ENCODE measurements at places on chromosomes 12 and 14.

DNA sequence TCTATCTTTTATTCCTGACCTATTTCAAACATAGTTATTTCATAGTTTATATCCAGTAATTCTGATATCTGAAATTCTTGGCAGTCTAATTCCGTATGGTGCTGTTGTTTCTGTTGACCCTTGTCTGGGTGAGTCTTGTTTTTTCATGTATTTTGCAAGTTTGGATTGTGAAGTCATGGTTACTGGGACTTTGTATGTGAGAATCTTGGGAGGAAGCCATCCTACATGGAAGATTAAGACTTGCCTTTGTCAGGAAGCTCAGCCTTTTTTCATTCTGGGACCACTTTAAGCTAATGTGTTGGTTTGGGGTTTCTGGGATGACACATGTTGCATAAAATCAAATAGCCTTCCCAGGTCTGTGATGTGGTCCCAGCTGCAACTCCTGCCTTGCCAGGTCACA is 191.6 kb upstream of the E2F7 start:
- no peak for DNase-seq

GRCh38 chr12:53378724-53379388 is 1.1 kb upstream of the SP1 start:
- no peak for DNase-seq

DNA sequence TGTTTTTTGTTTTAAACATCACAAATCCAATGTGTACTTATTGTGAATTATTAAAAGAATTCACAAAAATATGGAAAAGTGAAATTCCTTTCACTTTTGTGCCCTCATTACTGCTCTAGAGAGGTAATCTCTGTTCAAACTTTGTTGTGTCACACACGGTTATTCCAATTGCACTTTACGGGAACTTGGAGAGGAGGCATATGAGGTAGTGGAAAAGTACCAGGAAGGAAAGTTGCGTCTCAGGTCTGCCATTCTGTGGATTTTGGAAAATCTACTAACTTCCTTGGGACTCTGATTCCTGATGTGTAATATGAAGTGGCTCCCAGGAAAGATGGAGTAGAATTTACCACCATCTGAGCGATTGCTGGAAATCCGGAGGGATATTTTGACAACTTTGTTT is 90.9 kb upstream of the DCN start:
- no peak for DNase-seq

DNA sequence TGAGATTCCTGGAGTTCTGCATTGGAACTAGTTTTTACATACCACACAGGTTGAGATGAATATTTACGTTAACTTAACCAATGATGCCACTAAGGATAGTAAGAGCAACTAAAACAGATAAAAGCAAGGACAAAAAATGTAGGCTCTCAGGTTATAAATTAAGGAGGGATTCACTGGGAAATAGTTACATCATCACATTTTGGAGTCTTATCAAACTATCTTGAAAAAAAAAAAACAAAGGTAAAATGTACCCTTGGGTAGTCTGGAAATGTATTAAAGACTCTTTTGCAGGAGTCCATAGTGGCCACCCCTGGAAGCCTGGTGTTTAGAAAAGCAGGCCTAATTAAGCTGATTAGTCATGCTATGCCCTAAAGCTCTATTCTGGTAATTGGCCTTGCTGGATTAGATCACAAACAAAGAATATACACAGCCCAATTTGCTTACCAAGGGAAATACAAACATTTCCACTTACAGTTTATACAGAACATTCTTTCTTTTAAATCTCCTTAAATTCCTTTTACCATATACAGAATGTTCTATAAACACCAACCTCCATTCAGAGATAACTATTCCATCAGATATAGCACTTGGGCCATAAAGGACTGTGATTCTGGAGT is 39.3 kb downstream of the SLC25A47 start:
- DNase-seq: no peak

- DNase-seq: no peak
Observed at GRCh38 chr12:91922674-91923073, 223.0 kb downstream of the BTG1 start.

Data from activated T-cell treated with anti-CD3 and anti-CD28 coated beads, Interleukin-2, amount 50 U/mL, for 24 hours (primary cell).